ENCODE measurements at places on chromosomes 3 and 15. TPM values are rescaled to one million over a fixed set of nuclear protein-coding genes. Genes with fewer than 3 reads are reported as not detected.
A peak's percentile ranks its signal among the peaks of the same experiment; 100 is the strongest.

DNA sequence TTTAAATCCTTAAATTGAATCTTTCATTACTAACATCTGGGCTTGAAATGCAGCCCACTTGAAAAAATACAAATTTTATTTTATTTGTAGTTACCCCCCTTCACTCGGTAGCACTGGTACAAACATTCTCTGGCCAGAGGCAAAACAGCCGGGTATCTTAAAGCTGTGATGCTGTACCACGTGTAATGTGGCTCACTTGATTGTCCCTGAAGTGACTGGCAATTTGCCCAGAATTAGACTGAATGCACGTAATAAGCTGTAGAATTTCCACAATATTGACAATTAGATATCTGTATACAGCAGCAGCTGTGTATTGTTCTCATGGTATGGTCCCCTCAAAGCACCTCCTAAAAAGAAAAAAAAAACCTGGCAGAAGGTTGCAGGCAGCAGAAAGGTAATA is 192.8 kb upstream of the TBC1D5 start:
- no peak for DNase-seq

DNA sequence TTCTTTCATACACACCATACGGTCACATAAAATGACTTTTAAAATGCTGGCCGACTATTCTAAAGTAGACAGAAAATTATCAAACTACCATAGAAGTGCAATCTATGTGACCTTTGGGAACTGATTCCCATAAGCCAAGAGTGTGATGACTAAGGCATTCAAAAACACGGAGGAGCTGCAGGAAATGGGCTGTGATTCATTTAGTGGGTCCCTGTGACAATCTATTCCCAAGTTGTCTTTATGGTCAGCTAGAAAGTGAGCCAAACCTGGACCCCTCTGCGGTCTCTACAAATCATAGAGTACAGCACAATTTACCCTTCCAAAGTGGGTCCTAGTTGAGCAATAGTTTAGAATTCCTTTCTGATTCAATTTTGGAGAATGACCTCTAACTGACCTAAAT is 251.5 kb upstream of the CBLB start:
- DNase-seq: peak; percentile 77

GRCh38 chr3:31367518-31367917 is 165.2 kb upstream of the STT3B start:
- no peak for DNase-seq

DNA sequence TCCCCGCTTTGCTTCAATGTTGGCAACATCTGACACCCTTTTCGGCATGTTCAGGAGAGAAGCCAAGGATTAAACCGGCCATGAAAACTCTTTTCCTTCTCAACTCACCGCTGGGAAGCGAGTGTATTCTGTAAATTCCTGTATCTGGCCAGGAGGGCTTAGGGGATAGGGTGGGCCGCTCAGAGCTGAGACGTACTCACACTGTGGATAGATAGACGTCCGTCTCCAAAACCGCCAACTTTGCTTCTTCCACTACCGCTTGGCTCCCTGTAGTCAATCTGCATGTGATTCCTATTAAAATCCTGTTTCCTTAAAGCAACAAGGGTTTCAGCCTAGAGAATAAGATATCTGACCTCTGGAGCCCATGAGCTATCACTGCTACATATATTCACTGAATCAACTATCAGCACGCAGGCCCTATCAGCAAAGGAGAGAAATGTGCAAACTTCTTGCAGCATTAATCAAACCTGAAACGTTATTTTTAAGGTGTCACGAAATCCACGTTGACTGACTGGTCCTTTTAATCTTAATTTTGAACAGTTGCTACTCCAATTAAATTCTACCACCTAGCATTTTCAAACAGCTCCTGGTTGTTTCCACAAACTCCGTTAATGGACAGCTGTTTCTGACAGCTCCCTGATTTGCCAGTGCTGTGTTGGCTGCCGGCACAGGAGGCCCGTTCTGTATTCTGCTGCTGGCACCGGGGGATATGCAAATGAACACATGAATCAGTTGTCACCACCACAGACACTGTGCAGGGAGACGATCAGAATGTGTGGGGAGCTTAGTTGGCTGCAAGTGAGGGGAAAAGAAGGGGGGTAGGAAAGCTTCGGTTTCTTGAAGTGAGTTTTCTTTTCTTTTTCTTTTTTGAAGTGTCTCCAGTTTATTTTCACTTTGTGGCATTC is 438.9 kb upstream of the ARRDC4 start:
- DNase-seq: no peak

DNA sequence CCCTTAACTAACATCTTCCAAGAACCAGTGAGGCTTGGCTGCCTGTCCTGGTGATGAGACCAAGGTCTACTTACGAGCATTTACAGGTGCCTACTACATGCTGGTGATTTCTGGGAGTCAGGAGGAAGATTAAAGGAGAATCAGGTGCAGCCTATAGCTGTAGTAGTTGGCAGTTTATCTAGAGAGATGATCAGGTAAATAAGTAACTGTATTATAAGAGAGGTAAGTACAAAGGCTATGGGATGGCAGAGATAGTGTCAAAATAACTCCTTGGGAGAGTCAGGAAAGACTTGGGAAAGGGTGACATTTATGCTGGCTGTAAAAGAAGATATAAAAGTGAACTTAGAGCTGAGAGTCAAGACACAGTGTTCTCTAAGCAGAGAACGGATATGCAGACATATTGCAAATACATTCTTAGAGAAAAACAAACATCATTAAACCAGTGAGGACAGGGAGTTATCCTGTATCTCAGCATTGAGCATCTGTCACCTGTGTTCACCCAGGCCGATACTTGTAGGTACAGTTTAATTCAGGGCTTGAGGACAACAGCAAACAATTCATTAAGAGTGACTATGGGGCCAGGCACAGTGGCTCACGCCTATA is 49.7 kb upstream of the ACP3 start:
- DNase-seq: no peak

DNA sequence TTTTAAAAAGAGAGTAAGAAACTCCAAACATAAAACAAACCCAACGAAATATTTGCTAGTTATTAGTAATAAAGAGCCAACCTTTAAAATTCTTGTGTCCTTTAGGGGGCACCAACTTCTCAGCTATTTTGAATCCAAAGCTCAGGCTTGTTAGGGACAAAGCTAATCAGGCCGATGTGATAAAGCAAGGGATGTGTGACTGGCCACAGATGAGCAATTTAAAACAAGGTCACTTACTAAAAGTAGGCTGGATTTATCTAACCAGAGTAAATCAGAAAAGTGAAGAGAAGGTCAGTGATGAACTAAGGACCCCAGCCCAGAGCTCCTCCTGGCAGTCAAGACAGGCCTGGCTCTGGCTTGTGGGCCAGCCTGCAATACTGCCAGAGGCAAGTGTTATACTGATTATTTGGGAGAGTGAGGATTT is 108.5 kb downstream of the CYP19A1 start:
- peak; percentile 53 for DNase-seq

- peak; percentile 36 for DNase-seq
These were observed 10.0 kb downstream of the WNT7A start for GRCh38 chr3:13869761-13870343.

DNA sequence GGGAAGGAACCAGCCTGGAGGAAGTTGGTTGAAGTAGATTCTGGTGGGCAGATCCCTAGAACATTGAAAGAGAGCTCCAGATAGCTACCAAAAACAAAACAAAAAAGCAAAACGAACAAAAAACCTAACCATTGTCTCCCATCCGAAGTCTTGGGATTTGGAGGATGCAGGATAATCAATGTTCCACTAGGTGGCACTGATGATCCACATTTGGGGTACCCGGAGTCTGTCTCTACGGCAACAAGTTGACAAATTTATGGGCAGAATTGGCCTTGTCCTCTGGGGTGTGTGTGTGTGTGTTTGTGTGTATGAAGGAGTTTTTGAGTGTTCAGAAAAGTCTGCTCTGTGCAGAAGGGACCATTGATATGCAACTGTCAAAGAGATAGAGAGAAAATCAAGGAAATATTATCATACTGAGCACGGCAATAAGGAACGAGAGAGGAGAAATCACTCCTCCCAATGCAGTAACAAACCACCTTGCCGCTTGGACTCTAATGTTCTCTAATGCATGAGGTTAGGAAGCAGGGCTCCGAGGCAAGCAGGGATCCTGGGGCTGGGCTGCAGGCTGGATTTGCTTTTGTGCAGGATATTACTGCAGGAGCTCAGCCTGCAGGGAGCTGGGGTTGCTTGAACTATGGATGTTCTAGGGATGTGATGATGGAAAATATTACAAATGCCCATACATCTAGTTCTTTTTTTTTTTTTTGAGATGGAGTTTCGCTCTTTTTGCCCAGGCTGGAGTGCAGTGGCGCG is 59.8 kb upstream of the KLHL25 start:
- peak; percentile 61 for DNase-seq

The NR2F2 gene
- total RNA-seq: 37.8 TPM

The CYP1A1 gene
- 3.3 TPM for total RNA-seq
